Stimulated activated CD4-positive, alpha-beta T cell treated with anti-CD3 and anti-CD28 coated beads, Interleukin-4, amount 100 ng/mL, for 4 hours (primary cell): ENCODE measurements at places on chromosomes 5 and 9.

DNA sequence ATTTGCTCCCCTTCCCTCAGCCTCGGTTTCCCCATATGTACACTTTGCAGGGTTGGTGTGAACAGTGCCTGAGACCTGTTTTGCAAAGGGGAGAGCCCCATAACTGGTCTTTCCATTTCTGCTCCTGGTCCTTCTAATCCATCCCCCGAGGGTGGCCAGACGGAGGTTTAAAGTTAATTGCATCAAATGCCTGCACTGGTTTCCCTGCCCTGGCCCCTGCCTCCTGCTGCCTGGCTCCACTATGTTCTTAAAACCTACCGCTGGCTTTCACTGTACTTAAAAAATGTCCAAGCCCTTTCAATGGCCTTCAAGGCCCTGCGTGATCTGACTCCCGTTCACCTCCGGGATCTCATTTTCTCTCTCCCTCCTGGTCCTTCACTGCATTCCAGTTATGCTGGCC lies 183.0 kb downstream of the RGS3 start:
- DNase-seq = no peak

DNA sequence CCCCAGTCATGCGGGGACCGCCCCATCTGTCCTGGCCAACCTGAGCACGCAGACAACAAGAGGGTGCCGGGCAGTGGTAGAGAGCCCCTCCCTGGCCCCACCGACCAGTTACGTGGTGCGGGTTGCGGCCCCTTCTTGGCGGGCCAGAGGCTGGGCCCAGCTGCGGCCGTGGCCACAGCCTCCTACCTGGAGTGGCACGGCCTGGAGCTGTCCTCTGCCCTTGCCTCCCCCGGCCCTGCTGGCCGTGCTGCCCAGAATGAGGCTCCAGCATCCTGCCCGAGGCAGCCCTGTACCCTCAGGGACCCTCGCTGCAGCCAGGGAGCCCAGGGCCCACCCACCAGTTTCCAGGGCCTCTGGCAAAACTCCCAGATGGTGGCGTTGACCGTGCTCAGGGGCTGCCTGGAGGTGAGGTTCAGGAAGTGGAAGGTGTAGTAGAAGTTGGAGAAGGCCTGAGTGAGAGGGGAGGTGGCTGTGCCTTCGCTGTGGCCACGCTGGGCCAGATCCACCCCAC lies 5.7 kb downstream of the ENTPD8 start:
- no peak for DNase-seq

- no peak for DNase-seq
Measured at GRCh38 chr5:149156435-149157083, 15.3 kb downstream of the ABLIM3 start.

GRCh38 chr5:162484986-162485385 lies 417.4 kb downstream of the GABRG2 start:
- DNase-seq = no peak

- DNase-seq = no peak
Measured at GRCh38 chr9:136694163-136694871, 7.1 kb upstream of the AGPAT2 start.

DNA sequence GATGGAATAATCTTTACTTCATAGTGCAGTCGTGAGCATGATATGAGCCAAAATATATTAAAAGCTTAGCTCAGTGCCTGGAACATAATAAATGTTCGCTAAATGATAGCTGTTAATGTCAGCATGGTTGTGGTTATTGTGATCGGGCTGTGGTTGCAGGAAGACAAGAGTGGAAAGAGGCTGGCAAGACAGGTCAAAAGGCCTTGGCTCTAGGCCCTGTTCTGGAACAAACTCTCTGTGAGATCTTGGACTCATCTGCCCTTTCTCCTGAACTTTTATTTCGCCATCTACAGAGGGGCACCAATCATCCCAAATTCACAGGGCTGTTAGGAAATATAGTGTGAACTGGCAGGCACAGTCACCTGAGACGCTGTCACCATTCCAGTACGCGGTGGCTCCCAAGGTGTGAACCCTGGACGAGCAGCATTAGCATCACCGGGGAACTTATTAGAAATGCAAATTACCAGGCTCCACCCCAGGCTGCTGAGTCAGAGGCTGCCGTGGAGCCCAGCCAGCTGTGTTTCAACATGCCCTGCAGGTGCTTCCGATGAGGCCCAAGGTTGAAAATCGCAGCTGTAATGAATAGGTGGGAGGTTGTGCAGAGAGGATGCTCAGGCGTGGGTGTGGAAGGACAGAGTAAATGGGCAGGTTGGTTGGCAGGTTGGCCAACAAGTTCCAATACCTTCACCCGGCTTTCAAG lies 50.2 kb upstream of the SAP30L start:
- DNase-seq = no peak

- no peak for DNase-seq
Measured at GRCh38 chr5:125877248-125877647, 546.0 kb upstream of the GRAMD2B start.

GRCh38 chr5:59360130-59360555 lies 533.4 kb downstream of the PDE4D start:
- no peak for DNase-seq

DNA sequence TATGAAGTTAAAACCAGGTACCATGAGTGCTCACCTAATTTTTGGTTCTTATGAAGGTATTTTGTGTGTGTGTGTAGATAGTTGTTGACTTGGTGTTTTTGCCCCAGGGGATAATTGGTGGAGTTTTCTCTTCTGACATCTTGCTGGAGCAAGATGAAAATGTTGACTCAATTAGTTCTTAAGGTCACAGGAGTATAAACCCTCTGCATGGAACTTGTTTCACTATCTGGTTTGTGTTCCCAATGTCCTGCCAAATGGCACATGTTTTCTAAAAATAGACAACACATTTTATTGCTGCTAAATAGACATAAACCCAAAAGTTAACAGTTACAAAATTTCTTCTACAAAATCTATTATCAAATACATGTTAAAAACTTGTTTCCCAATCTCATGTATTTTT lies 180.9 kb downstream of the FAM170A start:
- no peak for DNase-seq

- DNase-seq = no peak
Measured at GRCh38 chr5:112793201-112793600, 55.5 kb downstream of the APC start.

DNA sequence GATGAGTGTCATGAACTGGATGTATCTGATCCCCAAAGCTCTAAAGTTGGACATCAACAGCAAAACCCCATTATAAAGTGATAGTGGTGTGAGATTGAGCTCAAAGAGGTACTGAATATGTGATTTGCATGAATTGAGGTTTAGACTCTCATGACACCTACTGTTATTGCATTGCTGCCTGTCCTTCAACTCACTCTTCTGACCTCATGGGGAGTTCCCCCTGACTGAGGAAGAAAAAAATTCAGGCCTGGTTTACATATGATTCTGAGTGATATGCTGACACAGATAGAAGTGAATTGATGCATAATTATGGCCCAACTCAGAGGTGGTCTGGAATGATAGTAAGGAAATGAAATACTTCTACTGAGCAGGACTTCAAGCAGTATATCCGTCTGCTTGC lies 76.2 kb upstream of the CHD1 start:
- no peak for DNase-seq

DNA sequence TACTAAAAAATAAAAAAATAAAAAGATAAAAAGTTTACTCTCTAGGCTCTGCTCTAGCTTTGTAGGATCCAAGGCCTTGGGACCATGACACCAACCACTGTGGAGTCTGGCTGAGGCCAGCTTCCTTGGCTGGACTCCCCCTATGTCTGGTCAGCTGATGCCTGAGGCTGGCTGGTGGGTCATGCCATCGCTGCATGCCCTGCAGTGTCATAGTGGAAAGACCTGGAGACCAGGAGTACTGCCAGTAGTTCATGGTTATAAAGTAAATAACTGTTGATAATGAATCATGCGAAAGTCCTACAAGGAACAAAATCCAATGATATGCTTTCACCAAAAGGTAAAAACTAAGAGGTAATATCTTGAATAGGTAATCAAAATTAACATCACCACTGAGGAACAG lies 43.2 kb downstream of the GARNL3 start:
- no peak for DNase-seq

DNA sequence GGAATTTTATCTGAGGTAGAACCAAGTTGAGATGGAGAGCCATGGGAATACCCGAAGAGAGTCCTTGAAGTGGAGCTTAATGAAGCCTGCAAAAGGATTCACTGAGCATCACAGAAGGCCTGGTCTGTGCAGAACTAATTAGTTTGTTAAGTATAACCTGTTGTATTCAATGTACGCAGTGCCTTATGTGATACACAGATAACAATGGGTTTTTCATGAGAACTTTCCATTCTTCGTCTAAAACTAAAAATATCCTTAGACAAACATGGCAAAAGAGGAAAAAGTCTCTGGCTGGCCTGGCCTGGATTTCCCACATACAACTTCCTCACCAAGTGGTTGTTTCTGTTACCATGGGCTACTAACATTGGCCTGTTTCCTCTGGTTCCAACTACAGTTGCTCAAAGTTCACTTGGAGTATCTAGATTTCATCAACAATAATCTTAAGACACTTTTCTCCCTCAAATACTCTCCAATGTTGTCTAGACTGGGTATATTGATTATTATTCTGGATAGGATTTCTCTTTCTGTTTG lies 237.6 kb upstream of the ZNF462 start:
- no peak for DNase-seq

GRCh38 chr5:134450374-134450773 lies 38.7 kb upstream of the CDKN2AIPNL start:
- no peak for DNase-seq

- no peak for DNase-seq
Measured at GRCh38 chr5:138639326-138639725, 64.1 kb upstream of the HSPA9 start.

DNA sequence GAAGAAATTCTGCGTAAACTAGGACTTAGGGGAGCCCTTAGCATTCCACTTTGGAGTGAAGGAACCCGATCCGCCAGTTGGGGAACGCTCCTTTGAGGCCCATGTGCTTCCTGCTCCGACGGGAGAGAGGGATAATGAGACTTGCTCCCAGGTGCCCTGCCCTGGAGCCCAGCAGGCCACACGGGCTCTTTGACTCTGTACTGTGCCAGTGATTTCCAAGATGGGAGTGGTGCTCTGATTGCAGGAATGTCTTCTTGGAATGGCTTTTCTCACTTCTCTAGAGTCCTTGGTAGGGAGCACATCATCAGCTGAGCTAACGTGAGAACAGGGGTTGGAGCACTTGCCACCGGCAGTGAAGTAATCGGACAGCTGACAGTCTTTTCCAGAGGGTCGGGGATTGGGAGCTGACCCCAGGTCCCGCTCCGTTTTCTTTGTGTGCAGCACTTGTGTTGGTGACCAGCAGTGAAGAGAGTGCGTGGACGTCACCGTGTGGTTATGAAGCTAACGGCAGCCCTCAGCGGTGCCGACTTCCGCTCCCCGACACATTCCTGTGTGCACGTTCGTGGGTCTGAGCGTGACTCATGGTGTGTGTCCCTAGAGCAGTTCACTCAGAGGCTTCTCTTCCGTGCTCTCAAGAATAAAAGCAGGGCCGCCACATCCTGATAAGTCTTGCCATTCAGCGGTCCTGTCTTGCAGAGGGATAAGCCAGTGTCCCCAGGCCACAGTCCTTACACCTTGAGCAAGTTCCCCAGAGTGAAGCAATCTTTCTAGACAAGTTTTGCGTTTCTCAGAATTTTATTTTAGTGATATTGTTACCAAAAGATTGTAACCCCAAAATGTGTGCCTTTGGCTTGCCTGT lies 25.6 kb downstream of the ABL1 start:
- no peak for DNase-seq

DNA sequence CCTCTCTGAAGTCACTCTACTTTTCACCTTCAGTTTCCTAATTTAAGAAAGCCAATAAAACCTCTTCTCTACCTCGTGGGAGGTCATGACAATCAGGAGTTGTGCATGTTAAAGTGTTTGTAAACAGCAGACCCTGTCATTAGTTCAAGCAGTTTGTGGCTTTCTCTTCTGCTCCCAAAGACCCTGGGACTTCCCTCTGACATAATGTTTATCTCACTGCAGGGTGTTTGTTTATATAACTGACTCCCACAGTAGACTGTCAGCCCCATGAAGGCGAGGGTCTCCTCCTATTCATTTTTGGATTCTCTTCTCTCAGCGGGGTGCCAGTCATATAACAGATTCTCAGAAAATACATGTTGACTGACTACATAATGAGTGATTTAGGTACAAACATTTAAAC lies 360.0 kb upstream of the ZNF462 start:
- no peak for DNase-seq

- no peak for DNase-seq
Measured at GRCh38 chr9:82721593-82721992, 341.3 kb downstream of the RASEF start.

DNA sequence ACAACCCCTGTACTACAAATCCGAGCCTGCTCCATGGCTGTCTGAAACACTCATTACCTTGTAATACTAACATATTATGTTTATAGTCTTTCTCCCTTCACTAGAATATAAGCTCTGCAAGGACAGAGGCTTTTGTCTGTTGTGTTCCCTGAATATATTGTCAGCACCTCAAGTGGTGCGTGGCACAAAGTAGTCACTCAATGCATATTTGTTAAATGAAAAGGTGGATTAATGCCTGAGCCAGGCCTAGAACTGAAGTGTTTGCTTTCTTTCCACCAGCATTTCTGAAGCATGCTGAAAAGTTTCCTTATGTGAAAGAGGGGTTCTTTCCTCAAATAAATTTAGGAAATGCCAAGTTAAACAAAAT lies 36.3 kb downstream of the ELL2 start:
- no peak for DNase-seq

GRCh38 chr5:167861129-167861927 lies 430.1 kb upstream of the WWC1 start:
- DNase-seq = no peak

DNA sequence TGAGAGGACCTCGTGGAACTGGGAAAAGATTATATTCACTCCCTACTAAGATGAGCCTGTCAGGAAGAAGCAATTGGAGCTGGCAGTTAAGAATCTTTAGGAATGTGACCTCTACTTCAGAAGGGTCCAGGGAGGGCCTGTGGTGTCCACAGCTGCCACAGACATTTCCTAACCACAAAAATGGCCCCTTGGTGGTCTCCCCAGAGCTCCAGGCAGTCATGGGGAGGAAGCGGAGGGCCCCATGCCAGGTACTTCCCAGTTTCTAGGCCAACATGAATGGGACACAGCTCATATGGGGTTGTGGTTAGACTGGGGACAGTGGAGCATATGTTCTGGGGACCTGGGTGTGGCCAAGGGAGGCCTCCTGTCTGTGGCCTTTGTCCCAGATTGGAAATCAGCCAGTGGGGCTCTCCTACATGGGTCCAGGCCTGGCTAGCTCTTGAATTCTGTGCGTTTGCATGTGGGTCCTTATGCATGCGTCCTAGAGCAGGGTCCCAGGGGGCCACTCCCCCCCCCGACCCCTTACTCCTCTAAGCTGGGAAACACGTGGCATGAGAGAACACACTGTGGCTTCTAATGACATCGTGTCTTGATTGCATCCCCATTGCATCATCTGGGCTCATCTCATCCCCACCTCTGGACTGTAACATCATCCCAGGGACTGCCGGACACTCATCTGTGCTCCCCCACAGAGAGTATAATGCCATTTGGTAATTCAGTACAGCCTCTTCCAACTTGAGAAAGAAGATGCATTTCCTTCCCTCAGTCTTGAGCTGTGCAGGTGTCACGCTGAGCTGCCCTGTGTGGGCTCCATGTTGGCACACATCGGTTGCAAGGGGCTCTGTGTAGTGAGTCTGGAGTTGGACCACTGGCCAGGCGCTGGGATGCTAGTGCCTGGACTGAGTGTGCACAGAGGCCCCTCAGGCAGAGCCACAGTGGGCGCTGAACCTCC lies 31.3 kb downstream of the IRF1 start:
- no peak for DNase-seq

GRCh38 chr9:87010626-87011025 lies 63.3 kb upstream of the GAS1 start:
- DNase-seq = no peak

- no peak for DNase-seq
Measured at GRCh38 chr9:125681657-125682056, 25.4 kb downstream of the MAPKAP1 start.
